ENCODE measurements at places on chromosomes 3 and 15.

DNA sequence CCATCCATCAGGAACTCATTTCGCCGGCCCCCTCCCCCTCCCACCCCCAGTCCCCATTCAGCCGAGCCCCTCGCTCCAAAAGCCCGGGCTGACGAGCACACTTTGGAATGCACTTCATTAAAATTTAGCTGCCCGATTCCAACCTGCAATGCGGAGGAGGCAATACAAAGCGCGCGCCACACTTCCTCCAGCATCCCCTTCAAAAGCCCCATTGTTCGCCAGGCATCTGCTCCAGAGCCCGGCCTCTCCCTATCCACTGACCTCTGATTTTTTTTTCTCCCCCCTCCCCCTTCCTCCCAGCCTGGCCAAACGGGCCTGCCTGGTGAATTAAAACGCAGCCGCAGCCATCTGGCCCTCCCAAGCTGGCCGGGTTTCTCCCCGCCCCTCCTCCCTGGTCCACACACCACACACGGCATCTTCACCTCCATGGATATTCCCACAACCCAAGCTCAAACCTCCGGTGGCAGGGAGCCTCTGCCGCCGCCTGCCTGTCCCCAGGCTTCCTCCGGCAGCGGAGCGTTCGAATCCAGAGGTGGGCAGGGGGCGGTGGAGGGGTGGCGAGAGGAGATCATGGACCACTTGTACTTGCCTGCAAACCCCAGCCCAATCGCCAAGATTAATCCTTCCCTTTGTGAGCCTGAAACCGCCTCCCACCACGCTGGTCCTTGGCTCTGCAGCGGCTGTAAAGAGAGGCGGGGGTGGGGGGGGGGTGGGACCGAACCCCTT is 441.3 kb downstream of the MAGI1 start:
- DNase-seq = no peak

GRCh38 chr3:10268930-10269329 is 20.7 kb downstream of the TATDN2 start:
- DNase-seq = no peak

- no peak for DNase-seq
These were observed 59.8 kb downstream of the CPNE4 start for GRCh38 chr3:131975047-131975446.

DNA sequence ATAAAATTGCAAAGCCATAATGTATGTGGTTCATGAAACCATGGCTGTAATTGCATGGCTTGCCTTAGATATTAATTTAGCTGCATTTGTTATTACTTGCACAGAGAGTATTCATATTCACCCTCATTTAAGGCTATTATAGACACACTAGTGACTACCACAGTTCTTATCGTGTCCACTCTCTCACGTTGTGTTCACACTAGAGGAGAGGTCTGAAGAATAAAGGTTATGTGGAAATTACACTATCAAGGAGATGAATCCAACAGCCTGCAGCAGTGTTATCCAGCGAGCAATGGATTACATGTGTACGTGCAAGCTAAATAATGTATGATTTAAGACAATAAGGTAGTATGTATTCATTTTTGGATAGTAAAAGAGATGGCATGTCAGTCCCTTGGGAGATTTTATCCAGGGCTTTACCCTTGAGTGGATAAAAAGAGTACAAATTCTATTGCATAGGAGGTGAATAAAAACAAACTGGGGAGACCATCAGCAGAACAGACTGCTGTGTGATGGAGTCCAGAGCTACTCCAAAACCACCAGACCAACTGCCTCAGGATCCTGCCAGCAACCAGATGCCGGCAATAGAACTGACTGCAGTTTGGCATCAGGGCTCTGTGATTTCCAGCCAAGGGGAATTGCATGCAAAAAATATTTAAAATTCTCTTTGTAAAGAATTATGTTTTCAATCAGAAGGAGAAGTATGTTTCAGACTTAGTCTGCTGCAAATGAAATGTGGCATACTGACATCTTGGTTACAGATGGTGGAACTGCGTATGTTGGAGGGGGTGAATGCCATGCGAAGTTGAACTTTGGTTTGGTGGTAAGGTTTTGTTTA is 146.6 kb downstream of the RBMS3 start:
- DNase-seq = no peak

DNA sequence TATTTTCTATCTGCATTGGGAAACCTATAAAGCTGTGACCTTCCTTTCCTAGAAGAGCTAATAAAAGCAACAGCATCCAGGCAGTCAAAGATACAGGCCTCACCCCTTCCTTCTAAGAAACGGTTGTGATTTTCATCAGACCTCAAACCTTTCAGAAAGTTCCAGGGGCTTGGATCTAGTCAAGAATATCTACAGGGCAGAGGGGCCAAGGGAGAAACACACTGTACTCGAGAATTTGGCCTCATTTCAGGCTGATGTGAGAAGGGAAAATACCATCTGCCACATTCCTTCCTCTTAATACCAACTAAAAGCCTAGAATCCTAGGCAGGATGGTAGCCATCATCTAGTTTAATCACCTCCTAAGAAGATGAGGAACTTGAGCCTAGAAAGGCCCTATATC is 24.5 kb upstream of the BCL6 start:
- DNase-seq = no peak

GRCh38 chr3:108393128-108393900 is 97.0 kb downstream of the HHLA2 start:
- no peak for DNase-seq

GRCh38 chr3:133469140-133469731 is 69.4 kb downstream of the BFSP2 start:
- no peak for DNase-seq

DNA sequence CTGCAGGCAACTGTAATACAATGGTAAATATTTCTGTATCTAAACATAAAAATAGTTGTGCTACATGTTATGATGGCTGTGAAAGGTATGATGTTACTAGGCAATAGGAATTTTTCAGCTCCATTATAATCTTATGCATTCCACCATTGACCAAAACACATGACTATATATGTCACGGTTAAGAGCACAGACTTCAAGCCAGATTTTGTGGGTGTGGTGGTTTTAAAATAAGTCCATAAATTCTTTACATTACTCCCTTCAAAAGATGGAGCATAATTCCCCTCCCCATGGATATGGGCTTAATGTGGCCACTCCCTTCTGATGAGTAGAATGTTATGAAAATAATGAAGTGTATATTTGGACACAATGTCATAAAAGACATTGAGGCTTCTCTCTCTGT is 88.4 kb upstream of the TBC1D5 start:
- DNase-seq = no peak

Measured in CD4-positive, alpha-beta T cell treated with Interleukin-10 for 1 hour (primary cell).